ENCODE measurements at places on chromosomes 4 and X.

DNA sequence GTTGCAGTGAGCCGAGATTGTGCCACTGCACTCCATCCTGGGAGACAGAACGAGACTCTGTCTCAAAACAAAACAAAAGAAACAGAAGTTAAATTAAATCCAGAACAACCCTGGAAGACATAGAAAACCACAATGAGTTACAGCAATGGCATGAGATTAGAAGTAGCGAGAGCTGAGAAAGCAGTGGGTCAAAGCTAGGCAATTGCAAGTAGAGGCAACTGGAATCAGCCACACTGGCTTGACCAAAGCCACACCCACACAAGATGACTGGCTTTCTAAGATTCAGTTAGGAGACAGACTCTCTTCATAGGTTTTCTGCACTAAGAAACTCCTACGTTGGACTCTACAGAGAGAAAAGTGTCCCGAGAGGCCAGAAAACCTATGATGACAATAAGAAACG is 443.0 kb downstream of the GPM6A start:
- no peak for DNase-seq

DNA sequence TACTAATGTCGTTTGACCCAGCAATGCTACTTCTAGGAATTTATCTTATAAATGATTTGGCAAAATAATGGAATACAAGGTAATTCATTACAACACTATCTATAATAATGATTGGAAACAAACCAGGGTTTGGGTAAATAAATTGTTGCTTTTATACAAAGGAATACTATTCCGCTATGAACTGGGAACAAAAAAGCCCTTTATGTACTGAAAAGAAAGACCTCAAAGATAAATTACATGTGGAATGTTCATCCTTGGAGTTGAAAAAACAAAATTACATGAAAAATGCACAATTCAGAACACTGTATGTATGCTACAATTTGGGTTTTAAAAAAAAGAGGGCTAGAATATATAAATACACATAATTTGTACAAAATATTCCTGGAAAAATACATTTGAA is 5.2 kb upstream of the NUP54 start:
- DNase-seq, result no peak

DNA sequence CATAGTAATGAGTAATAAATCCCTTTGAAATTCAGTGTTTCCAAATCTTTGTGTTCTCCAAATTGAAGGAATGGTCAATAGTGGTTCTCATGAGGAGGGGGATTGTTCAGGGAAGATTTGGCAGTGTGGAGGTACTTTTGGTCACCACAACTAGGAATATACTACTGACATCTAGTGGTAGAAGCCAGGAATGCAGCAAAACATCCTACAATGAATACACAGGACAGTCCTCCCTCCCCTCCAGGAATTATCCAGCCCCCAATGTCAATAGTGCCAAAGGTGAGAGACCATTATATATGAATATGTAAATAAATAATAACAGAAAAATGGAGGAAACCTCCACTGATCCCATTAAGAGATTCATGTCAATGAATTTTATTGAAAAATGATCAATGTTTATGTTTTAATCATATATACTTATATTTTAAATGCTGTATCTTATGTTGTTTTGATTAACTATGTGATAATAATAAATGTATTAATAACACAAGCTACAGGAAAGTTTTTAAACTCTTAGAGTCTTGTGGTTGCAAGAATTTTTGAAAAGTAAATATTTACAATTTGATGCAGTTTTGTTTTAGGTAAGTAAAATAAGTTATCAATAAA is 14.4 kb upstream of the FAM9A start:
- DNase-seq, result no peak

GRCh38 chrX:45240301-45240700 is 39.6 kb upstream of the DIPK2B start:
- DNase-seq, result no peak

- no peak for DNase-seq
Measured at GRCh38 chrX:132488819-132489577, at the start of gene MBNL3. Gene MBNL3, minus strand, starts transcription at chrX:132489038. Its CDS starts 49,427 bp downstream, at chrX:132439611.

GRCh38 chr4:154691229-154691628 is 52.6 kb upstream of the LRAT start:
- no peak for DNase-seq

- DNase-seq, result no peak
Measured at GRCh38 chrX:112731793-112732192, 52.1 kb upstream of the LHFPL1 start.

- no peak for DNase-seq
Measured at GRCh38 chr4:106116025-106116424, 200.0 kb downstream of the TBCK start.

GRCh38 chr4:185143601-185143969 is 519 bp downstream of the SLC25A4 start:
- no peak for DNase-seq

GRCh38 chr4:89572224-89572858 is 264.6 kb downstream of the SNCA start:
- DNase-seq, result no peak

GRCh38 chr4:37825968-37826294 is 555 bp upstream of the PGM2 start:
- DNase-seq, result no peak

DNA sequence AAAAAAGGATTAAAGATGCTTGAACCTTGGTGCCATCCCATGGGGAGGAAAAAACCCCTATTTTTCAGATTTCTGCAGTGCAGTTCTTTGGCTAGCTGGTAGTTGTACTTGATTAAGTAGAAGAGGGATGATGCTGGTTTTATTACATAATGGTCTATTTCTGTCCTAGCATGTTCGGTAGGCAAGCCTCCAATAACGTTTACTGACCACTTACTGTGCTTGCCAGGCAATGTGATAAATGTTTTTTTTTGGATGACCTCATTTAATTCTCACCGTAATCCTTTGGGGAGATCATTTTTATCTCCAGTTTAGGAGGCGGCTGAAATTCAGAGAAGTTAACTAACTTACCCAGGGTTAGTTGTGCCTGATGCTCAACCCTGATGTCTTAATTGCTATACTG is 92.1 kb upstream of the RPA4 start:
- no peak for DNase-seq

- no peak for DNase-seq
Measured at GRCh38 chr4:150072906-150073714, 5.1 kb upstream of the DCLK2 start.
